ENCODE measurements at places on chromosomes 7 and 10.

- DNase-seq: no peak
Measured at GRCh38 chr10:13758756-13759155, 172.0 kb downstream of the PRPF18 start.

DNA sequence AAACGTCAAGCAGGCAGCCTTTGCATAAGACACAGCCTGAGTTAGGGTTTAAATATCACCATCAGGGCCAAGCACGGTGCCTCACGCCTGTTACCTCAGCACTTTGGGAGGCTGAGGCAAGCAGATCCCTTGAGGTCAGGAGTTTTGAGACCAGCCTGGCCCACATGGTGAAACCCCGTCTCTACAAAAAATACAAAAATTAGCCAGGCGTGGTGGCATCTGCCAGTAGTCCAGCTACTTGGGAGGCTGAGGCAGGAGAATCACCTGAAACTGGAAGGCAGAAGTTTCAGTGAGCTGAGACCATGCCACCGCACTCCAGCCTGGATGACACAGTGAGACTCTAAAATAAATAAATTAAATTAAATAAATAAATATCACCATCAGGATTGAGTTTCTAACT lies 33.0 kb downstream of the SRPK2 start:
- DNase-seq: no peak

GRCh38 chr7:13725591-13725990 lies 263.9 kb downstream of the ETV1 start:
- DNase-seq: no peak

DNA sequence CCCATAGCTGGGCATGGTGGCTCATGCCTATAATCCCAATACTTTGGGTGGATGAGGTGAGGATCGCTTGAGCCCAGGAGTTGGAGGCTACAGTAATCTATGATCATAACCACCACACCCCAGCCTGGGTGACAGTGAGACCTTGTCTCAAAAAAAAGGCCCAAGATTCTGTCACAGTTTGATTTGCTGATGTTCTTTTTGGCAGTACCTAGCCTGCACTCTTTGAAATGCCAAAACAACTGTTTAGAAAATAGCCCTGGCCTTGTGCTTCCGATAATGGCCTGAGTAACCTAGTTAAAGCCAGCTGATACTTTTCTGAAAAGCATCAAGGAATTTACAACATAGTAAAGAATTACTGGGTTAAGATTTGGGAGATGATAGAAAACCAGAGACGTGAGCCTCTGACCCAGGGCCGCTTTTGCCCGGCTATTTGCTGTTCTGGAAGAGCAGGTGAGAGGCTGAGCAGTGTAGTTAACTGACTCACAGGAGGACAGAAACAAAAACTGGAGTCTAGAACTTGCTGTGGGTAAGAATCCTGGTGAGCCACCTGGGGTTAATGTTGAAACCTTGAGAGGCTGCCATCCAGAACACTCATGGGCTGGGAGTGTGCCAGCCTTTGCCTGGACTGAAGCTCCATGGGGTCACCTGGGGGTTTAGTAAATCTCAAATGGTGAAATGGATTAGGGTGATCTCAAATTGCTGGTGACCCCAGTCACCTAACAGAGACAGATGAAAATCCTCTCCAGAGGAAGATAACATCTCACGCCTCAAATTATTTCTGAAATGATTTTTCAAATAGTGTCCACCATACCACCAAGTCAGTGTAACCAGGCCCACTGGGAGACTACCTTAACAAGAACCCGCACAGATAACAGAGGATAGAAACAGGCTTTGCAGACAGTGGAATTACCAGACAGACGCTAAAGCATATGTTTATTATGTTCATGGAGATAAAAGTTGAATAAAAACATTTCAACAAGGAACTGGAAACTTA lies 51.8 kb downstream of the GALNT11 start:
- DNase-seq: no peak

GRCh38 chr7:55641273-55641691 lies 69.0 kb upstream of the VOPP1 start:
- no peak for DNase-seq

GRCh38 chr10:78754269-78755062 lies 314.3 kb upstream of the ZMIZ1 start:
- DNase-seq: no peak
